ENCODE measurements at places on chromosomes 13 and 19.

GRCh38 chr13:40477623-40478608 lies 188.5 kb downstream of the FOXO1 start:
- no peak for DNase-seq

GRCh38 chr13:79986890-79987289 lies 354.0 kb downstream of the SPRY2 start:
- no peak for DNase-seq

DNA sequence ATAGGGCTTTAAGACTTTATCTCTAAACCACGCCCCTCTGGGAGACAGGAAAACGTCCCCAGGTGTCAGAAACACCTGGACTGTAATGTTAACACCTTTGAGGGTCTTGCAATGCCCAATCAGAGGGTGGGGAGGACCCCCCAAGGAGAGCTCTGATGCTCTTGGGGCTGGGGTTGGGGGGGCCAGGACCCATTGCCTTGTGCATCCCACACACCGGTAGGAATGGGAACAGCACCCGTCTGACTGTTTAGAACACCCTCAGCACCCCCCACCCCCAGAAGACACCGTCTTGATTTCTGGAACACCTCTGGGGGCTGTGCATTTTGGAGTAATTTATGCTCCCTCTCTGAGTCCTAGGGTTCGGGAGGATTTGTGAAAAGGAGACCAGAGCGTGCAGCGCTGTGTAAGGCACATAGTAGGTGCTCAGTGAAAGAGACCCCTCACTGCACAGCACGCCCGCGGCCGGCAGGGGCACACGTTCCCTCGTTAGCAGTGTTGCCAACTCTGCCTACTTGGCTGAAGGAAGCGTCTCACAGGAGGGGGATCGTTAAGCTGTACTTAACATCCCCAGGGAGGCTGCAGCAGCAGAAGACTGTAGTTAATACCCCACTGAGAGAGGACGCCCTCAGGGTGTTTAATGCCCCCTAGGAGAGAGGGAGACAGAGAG lies 2.8 kb upstream of the ERFL start:
- peak; percentile 46 for DNase-seq

DNA sequence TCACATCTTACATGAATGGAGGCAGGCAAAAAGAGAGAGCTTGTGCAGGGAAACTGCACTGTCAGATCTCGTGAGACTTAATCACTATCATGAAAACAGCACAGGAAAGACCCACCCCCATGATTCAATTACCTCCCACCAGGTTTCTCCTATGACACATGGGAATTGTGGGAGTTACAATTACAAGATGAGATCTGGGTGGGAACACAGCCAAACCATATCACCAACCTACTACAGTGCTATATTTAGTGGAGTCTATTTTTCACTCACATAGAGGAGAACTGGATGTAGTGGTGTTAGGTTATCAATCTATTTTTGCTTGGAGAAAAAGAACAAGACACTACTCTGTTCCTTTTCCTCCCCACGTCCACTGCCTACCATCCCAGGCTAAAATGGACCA lies 276.6 kb downstream of the KCTD12 start:
- DNase-seq: no peak

GRCh38 chr13:41177616-41178015 lies 16.8 kb downstream of the KBTBD7 start:
- DNase-seq: no peak

DNA sequence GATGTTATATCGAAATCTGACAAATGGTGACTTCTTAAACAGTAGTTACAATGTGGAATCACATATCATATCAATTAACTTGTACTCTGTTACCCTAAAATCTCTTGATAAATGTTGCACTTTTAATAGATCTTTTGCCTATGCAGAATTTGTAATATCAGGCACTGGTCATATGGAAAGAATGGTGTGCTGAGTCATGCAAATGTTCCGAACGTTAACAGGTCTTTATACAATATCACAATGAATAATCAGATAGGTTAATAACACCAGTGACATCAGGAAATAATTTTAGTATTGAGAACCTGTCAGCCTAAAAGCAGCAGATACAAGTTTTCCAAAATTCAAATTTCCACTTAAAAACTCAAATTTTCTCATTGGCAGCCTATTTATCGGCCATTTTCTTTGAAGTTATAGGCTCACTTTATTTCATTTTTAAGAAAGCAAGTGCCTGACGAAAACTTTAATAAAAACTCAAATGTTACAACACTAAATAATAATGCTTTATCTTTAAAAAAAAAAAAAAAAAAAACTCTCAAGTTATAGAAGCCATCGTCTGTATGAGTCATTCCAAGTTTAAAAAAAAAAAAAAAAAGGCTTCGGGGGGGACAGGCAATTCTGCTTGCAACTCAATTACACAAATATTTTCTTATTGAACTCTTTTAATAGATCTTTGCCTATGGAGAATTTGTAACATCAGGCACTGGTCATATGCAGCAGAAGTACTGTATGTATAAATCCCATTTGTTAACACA lies 180.9 kb downstream of the DIAPH3 start:
- no peak for DNase-seq

DNA sequence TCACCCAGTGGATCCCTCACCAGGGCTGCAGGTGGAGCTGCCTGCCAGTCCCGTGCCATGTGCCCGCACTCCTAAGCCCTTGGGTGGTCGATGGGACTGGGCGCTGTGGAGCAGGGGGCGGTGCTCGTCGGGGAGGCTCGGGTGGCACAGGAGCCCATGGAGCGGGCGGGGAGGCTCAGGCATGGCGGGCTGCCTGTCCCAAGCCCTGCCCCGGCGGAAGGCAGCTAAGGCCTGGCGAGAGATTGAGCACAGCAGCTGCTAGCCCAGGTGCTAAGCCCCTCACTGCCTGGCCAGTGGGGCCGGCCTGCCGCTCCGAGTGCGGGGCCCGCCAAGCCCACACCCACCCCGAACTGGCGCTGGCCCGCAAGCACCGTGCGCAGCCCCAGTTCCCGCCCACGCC lies 16.8 kb upstream of the B3GLCT start:
- DNase-seq: no peak

GRCh38 chr19:48368936-48369335 lies 4.8 kb downstream of the SYNGR4 start:
- DNase-seq: no peak

- no peak for DNase-seq
These were observed 3.5 kb downstream of the CYP4F3 start for GRCh38 chr19:15644066-15644741.

DNA sequence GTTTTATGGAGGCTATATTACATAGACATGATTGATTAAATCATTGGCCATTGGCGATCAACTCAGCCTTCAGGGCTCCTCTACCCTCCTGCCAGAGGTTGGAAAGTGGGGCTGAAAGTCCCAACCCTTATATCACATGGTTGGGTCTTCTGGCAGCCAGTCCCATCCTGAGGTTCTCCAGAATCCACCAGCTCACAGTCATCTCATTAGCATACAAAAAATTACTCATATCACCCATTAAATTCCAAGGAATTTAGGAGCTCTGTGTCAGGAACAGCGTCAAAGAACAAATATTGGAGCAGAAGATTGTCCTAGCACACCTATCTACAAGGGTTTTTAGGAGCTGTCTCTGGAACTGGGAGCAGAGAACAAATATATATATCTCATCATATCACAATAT lies 39.4 kb upstream of the FARP1 start:
- no peak for DNase-seq

DNA sequence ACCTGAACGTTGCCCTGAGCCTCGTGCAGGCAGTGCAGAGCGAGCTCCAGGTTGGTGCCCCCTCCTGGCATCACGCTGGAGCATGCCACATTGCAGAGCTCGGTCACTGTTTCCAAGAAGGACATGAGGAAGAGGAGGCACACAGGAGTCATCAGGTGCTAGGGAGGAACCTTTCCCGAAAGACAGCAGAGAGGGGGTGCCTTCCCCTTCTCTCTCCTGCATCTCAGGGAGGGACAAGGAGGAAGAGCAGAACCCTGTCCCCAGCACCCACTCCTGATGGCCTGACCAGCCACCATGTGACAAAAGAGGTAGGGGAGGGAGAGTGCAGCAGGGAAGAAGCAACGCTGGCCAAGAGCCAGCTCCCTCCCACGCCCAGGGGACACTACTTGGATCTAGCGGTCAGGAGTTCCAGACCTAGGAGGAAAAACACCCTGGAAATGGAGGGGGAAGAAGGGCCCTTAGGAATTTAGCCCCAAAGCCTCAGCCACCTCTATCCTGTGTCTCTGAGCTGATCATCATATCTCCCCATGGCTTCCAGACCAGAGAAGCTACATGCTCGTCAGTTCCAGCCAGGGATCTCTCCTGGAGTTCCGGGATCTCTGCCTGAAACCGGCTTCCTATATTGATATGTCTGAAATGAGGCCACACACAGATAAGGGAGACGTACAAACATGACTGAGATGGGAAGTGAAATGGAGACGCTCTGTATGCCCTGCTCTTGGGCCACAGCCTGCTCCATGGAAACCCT lies 17.0 kb upstream of the NAPA start:
- no peak for DNase-seq

GRCh38 chr13:78566631-78567030 lies 36.7 kb downstream of the POU4F1 start:
- DNase-seq: no peak

GRCh38 chr19:11197291-11198174 lies at the start of gene KANK2:
Gene KANK2 (minus strand): TSS chr19:11197545. CDS start chr19:11194511, 3,034 bp downstream.
- DNase-seq: peak; percentile 48

DNA sequence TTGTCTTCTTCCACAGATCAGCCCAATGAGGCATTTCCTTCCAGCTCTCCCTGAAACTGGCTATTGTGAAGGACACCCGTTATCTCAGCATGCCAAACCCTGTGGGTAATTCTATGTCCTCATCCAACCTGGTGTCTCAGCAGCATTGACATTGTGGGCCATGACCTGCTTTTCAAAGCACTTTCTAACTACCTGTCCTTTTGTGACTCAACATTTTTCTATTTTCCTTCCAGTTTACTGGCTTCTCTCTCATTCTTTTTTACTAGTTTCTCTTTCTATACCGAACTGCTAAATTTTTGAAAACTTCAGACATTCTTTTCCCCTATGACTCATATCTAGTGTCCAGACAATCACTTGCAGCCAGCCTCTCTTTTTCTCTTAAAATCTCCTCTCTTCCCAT lies 136.4 kb upstream of the HTR2A start:
- DNase-seq: no peak

- no peak for DNase-seq
These were observed 42.5 kb downstream of the ABCC4 start for GRCh38 chr13:95258619-95259194.

DNA sequence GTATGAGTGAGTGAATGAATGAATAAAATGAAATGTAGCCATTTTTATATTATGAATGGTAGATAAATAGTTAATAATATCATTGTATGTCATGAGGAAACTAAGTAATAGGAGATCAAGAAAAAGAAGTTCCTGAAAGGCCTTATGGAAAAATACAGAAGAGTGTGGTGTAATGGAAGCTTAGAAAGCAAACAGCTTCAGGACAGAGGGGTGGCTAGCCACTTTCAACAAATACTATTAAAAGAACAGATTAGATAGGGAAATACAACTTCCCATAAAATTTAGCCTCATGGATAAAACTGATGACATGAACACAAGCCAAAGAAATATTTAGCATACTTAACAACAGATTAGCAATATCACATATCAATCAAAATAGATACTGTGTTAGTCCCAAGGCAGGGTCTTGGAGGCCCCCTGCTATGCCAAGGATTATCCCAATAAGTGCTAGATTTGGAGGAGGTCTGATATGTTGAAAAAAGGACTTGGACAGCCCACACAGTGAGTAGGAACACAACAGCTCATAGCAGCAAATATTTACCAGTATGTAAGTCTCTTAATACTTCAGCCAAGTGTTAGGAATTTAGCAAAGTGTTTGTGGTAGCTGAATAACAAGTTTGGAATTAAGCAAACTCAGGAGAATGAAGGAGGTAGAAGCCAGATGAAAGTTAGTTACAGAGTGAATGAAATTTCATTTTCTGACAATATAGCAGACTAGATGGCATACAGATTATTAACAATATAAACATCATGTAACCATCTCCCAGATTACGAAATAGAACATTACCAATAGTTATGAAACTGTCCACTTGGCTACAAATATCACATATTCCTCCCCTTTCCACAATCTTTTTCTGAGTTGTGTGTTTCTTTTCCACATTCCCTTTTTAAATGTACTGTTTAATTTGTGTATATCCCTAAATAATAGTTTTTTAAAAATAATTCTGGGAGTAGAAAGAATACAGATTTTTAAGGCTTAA lies 1632.0 kb downstream of the PCDH9 start:
- DNase-seq: no peak

DNA sequence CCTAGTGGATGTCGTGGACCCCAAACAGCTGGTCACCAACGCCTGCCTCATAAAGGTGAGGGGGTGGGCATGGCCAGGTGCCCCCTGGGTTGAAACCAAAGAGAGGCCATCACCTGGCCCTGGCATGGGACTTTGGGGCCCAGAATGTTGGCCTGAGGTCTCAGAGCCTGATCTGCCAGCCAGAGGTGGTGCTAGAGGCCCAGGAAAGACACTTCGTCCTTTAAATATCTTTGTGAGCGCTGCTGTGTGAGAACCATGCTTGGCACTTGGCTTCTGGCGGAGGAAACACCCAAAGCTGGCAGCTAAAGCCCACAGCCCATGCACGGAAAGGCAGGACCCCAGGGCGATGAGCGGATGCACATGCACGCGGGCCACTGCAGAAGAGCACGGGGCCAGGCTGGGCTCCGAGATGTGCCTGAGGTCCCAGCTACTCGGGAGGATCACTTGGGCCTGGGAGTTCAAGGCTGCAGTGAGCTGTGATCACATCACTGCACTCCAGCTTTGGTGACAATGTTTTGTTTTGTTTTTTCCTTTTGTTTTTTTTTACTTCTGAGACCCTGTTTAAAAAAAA lies 4.3 kb upstream of the ADM5 start:
- DNase-seq: no peak

- no peak for DNase-seq
These were observed 26.5 kb downstream of the ARHGAP35 start for GRCh38 chr19:46887240-46887782.

GRCh38 chr19:31300422-31300821 lies 48.8 kb downstream of the TSHZ3 start:
- no peak for DNase-seq

GRCh38 chr13:80245162-80245733 lies 95.7 kb downstream of the SPRY2 start:
- no peak for DNase-seq

DNA sequence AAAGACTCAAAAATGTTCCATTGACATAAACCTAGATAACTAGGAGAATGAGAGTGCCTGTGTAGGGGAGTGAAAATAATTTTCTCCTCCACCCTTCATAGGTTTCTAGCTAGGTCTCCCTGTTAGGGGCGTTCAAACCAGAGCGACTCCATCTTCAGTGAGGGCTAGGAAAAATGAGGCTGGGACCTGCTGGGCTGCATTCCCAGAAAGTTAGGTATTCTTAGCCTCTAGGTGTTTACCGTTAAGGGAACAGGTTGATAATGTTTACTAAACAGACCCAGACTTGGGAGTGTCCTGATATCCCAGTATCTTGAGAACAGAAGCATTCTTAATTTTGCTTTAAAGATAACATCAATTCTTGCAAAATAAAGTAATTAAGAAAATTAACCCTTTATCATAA lies 20.1 kb downstream of the PABPC3 start:
- no peak for DNase-seq

- no peak for DNase-seq
These were observed 58.4 kb upstream of the UQCRFS1 start for GRCh38 chr19:29271341-29271740.

GRCh38 chr13:41008349-41008980 lies 10.7 kb downstream of the ELF1 start:
- no peak for DNase-seq

GRCh38 chr19:58570770-58571574 lies 2.2 kb downstream of the MZF1 start:
- DNase-seq: no peak

All from NT2/D1 (cell line).